ENCODE measurements at places on chromosomes 7 and 10.

DNA sequence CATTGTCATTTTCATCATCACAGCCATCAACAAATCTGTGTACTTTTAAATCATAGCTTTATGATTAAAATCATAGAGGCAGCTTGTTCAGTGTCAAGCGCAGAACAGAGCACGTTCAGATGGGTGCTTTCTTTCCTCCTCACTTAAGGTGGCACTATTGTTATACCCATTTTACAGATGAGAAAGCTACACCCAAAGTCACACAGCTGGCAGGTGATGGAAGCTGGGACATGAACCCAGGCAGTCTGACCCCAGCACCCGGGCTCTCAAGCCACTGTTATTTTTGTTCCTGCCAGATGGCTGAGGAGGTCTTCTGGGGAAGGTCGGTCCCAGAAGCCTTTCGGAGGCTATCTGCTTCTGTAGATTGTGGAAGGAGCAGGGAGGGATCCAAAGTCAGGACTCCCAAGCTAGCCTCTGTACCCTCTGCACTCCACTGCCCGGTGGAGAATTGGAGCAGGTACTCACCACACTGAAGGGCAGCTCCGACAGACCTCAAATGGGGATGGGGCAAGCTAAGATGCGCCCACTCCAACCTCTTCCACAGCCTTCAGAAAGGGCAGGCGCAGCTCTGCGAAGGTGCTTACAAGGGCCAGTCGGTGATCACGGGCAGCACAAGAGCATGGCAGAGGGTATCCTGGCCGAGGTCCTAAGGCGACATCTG, 610 bp downstream of the AVPI1 start:
- DNase-seq: no peak

DNA sequence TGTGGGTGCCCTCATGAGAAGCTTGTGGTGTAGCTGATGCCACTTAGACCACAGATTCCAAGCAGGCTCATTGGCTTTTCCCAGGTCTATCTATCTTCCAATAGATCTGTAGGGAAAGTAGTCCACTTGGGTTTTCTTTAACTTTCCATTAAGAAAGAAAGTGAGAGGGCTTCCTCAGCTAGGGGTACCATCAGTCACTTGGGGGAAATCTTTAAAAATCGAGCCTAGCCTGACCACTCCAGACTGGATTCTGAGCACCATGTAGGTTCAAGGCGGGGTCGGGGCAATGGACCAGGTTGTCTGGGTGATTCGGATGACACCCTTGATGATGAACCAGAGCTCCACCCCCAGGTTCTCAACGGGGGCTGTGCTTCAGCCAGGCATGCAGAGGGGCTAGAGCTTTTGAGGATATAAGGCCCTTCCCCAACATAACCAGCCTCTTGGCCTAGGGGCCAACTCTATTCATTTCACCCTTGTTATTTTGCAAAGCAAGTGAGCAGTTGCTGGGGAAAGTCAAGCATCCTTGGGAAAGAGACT, 27.0 kb downstream of the ITPRIP start:
- DNase-seq: no peak

GRCh38 chr10:88271761-88272543, 311.2 kb downstream of the RNLS start:
- no peak for DNase-seq

DNA sequence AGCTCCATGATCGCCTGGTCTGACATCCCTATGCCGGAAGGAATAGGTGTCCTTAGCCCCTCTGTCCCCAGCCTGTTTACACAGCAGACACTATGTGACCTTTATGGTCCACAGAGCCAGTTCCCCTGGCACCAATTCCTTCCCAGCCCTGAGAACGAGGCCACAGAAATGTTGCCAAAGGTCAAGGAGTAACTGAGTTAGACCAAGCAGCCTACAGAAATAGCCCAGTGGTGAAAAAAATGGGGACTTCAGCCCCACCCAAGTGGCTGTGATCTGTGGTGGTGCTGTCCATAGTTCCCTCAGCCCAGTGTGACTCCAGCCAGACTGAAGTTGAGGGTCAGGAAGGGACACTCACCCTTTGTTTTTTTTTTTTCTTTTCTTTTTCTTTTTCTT, 2.5 kb downstream of the PGAM2 start:
- DNase-seq: no peak

DNA sequence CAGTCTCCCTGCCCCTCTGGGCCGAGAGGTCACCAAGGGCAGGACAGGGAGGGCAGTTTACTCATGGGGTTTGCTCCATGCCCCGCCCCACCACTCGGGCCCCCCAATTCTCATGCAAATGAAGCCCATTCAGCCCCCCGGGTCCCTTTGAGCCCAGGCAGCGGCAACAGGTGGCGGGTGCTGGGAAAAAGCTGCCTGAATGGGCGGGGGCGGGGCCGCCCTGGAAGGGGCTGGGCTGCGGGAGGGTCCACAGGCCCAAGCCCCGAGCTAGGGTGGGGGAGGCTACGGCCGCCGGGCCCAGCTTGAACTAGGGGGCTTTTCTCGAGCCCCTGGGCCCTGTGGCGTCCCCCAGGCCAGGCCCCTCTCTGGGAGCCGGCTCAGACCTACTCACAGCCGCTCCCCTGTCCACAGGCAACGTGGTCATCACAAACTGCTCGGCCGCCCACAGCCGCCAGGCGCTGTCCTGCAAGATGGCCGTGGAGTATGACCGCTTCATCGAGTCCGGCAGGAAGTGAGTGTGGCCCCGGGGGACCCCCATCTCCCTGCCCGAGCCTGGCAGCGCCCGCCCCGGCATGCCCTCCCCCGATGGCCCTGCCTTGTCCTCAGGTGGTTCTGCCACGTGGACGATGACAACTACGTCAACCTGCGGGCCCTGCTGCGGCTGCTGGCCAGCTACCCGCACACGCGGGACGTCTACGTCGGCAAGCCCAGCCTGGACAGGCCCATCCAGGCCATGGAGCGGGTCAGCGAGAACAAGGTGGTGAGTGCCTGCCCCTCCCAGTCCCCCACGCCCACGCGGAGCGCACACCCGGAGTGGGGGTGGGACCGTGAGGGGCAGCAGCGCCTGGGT, 5.5 kb downstream of the LFNG start:
- DNase-seq: no peak

- DNase-seq: no peak
These were observed 80.7 kb downstream of the SPDYE5 start for GRCh38 chr7:75572814-75573213.

GRCh38 chr10:31090894-31091607, 59.4 kb upstream of the ZNF438 start:
- DNase-seq: no peak

DNA sequence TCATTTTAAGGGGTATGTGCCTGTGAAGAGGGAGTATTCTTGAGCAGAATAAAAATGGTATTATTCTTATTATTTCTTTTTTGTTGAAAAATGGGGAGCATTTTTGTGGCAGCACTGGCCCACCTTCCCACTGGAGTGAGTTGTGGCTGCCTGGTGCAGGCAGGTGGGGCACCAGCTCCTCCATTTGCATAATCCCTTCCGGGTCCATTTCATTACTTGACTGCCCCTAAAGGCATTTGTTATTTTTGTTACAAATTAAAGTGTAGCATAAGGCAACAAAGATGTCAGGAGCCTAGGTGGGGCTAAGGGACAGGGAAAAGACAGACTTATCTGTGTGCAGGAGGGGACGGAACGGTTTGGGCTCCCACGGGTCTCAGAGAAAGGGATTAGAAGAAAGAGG, 26.8 kb downstream of the GOLGA7B start:
- no peak for DNase-seq

DNA sequence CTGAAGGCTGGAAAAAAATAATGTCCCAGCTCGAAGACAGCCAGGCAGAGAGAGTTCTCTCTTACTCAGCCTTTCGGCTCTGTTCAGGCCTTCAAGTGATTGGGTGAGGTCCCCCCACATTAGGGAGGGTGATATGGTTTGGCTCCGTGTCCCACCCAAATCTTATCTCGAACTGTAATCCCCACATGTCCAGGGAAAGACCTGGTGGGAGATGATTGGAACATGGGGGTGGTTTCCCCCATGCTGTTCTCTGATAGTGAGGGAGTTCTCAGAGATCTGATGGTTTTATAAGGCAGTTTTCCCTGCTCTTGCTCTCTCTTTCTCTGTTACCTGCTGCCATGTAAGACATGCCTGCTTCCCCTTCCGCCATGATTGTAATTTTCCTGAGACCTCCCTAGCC, 36.6 kb upstream of the LEP start:
- DNase-seq: no peak

DNA sequence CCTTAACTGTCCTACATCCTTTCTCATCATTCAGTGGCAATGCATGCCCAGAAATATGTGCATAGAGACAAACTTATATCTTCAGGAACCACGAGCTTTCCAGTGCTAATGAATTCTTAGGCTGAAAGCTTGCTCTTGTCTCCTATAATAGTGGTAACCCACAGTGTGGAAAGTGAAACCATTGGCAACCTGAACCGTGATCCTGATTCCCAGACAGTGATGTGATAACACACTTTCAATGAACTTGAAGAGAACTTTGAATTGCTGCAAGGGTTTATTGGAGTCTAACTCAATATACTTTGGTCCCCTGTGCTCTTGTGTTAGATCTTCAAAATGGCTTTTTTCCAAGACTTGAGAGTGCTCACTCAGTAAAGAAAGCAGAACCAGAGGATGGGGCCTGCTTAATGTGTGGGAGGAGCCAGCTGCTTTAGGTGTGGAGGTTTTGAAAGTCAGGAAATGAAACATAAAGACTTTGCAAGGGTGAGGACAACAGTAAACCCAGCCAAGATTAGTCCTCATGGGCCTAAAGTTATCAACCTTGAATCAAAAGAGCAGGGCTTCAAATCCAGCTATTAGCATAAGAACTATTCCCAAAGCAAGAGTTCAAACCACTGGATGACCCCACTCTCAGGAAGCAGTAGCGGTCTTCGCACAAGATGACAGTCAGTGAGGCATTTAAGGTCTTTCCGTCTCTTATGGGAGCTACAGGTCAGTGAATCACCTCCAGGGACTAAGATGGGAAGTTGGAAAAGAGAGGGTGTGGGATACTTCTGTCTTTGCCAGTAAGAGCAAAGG, 332.4 kb upstream of the NRP1 start:
- no peak for DNase-seq

- DNase-seq: no peak
These were observed 767.4 kb upstream of the GHITM start for GRCh38 chr10:83371696-83372490.

- DNase-seq: no peak
These were observed 611.3 kb upstream of the GALNT17 start for GRCh38 chr7:70520611-70521010.

DNA sequence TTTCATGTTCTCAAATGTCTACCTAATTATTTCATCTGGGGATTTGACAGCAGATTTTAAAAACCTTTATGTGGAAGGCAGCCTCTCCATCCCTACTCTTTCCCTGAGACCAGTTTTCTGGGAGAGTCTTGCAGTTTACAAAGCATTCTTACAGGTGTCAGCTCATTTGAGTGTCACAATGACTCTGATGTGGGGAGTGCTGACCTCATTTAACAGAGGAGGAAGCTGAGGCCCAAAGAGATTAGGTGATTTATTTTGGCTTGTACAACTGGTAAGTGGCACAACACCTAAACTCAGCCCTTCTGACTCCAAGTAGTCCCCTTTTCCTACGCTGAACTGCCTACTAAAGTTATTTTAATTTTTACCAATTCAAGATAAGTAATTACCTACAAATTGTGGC, 33.3 kb upstream of the MAT1A start:
- DNase-seq: no peak

DNA sequence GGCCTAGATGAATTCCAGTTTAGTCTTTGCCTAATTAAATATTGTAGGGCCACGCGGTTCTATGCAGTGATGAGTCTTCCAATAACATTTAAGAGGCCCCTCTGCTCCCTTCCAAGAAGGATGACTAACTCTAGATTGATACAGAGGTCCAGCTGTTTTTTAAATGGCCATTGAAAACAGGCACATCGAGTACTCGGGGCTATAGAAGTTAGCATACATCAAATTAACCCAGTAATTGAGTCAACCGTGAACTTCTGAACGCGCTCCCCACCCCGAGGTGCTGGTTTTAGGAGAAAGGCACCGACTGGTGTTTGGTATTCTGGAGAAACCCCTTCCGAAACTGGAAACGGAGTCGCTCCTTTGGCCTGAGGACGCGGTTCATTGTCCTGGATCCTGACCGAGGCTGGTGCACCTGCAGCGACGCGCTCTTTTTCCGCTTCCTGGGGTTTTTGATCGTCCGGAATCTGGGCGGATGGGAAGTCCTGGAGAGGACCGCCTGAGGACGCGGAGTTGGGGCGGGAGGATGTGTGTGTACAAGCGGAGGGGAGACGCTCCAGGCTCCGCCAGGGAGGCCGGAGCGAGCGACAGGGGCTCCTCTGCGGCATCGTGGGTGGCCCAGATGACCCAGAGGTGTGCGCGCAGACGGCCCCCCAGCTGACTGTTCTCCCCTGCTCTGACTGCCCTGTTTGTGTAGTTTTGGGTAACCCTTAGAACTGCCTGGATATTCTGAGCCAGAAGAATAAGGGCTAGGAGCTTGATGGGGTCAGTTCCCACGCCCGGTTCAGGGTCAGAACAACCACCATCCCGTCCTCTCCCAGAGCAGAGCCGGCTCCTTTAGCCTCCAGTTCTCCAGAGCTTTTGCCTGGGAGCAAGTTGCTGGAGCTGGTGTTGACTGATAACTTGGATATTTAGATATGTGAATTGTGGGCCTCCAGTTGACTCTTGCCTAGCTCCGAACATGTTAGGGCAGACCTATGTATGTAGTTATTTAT, 711 bp downstream of the FAM221A start:
- DNase-seq: peak; percentile 47

All from activated naive CD4-positive, alpha-beta T cell treated with anti-CD3 and anti-CD28 coated beads, Interleukin-2, amount 50 U/mL, for 16 hours (primary cell).